ENCODE measurements at places on chromosomes 13 and 19.

- DNase-seq = no peak
- H3K4me1 ChIP-seq = no peaks in the 10 kb centered on the region
- no peak overlapping the region for H3K4me3 ChIP-seq
- no peaks in the 10 kb centered on the region for H3K27me3 ChIP-seq
Measured at GRCh38 chr19:33247441-33247819, 21.8 kb upstream of the SLC7A10 start.

DNA sequence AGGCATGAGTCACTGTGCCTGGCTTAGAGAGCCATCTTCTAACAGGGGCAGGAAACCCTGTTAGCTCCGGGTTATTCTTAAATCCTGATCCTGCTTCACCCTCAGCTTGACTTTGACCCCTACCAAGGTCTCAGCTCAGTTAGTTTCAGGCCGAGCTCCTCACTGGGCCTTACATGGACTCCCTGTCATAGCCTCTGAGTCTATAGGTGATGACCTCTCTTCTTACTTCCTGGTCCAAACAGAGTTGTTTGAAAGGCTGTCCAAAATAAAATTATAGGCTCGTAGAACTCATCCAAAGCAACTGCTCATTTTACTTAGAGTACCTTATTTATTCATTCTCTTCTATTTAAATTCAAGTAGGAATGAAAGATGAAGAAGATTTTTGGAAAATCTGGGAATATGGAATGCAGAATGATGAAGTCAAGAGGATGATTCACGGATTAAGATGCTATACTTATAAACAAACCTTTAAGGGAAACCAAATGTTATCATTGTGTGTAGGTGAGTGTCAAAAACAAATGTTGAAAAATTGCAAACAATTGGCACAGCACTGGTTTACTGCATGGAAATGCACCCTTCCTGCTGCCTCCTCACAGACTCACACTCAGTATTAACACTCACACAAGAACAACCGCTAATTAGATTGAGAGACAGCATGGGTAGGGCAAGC lies 174.1 kb downstream of the RGCC start:
- no peaks in the 10 kb centered on the region for H3K27me3 ChIP-seq
- H3K36me3 ChIP-seq = no peaks in the 10 kb centered on the region
- no peak overlapping the region for H3K27ac ChIP-seq
- H3K4me1 ChIP-seq = no peaks in the 10 kb centered on the region
- H3K4me3 ChIP-seq = no peak overlapping the region

DNA sequence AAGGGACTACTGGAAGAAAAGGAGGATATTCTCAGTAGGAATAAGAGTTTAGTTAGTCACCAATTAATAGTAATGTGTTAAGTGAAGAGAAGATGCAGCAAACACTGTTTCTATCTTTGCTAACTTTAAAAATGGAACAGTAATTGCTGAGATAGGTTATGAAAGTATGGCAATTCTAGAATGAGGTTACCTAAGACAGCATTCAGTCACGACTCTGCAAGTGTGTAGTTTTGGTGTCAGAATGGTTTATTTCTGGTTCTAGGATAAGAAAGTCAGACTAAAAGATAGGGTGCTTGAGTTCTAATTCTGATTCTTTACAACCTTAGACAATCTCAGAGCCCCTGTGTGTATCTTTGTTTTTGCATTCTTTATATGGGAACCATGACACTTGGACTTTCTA lies 138.1 kb downstream of the POU4F1 start:
- no peak overlapping the region for H3K4me3 ChIP-seq
- no peak for DNase-seq
- H3K4me1 ChIP-seq = no peaks in the 10 kb centered on the region
- H3K36me3 ChIP-seq = no peaks in the 10 kb centered on the region
- H3K27ac ChIP-seq = no peak overlapping the region

- no peak overlapping the region for H3K27ac ChIP-seq
- no peaks in the 10 kb centered on the region for H3K4me1 ChIP-seq
- no peaks in the 10 kb centered on the region for H3K36me3 ChIP-seq
- no peak overlapping the region for H3K4me3 ChIP-seq
- peak; percentile 11 for DNase-seq
Measured at GRCh38 chr13:96898646-96899254, 95.5 kb downstream of the OXGR1 start.

GRCh38 chr13:34750078-34750931 lies 191.8 kb upstream of the NBEA start:
- peak; percentile 47 for DNase-seq
- peak overlapping the region; percentile 57 for H3K27ac ChIP-seq
- H3K27me3 ChIP-seq = no peaks in the 10 kb centered on the region
- H3K4me1 ChIP-seq = peaks cover 13% of the 10 kb centered on the region
- peak overlapping the region; percentile 46 for H3K4me3 ChIP-seq

GRCh38 chr19:44643605-44644401 lies at the start of gene PVR:
TSS of gene PVR (plus strand) at chr19:44643910. CDS start at chr19:44644097, 187 bp downstream.
- peaks cover 6% of the 10 kb centered on the region for H3K4me1 ChIP-seq
- DNase-seq = peak; percentile 87
- peaks cover 12% of the 10 kb centered on the region for H3K36me3 ChIP-seq
- H3K27ac ChIP-seq = no peak within 1 kb of the TSS
- no peaks in the 10 kb centered on the region for H3K27me3 ChIP-seq

GRCh38 chr19:46192992-46193650 lies 36.4 kb upstream of the IGFL1 start:
- H3K4me1 ChIP-seq = peaks cover 5% of the 10 kb centered on the region
- no peaks in the 10 kb centered on the region for H3K27me3 ChIP-seq
- no peak overlapping the region for H3K4me3 ChIP-seq
- DNase-seq = no peak

- H3K27me3 ChIP-seq = peaks cover 14% of the 10 kb centered on the region
- H3K27ac ChIP-seq = no peak overlapping the region
- no peak overlapping the region for H3K4me3 ChIP-seq
- H3K36me3 ChIP-seq = peaks cover 58% of the 10 kb centered on the region
Measured at GRCh38 chr19:7923295-7924191, 2.4 kb downstream of the CTXN1 start.

GRCh38 chr19:11434703-11435056 lies 241 bp downstream of the ODAD3 start:
- no peak for DNase-seq
- H3K36me3 ChIP-seq = peaks cover 33% of the 10 kb centered on the region
- H3K4me1 ChIP-seq = peaks cover 23% of the 10 kb centered on the region
- H3K27me3 ChIP-seq = no peaks in the 10 kb centered on the region
- peak overlapping the region; percentile 96 for H3K4me3 ChIP-seq

DNA sequence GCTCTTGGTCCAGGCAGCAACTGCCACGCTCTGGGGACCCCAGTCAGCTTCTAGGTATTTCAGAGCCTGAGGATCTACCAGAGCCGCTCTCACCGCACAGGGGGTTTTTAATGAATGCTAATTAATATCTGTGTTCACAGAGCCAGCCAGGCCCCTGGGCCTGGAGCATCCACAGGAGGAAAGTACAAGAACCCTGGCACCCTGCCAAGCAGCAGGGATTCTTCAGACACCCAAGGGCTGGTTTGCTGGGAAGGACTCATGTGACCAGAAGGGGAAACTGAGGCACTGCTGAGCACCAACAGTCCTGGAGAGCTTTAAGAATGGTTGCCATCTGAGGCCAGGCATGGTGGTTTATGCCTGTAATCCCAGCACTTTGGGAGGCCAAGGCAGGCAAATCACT lies 38.0 kb upstream of the ADGRE5 start:
- no peak overlapping the region for H3K27ac ChIP-seq
- H3K27me3 ChIP-seq = no peaks in the 10 kb centered on the region
- no peaks in the 10 kb centered on the region for H3K36me3 ChIP-seq
- peaks cover 10% of the 10 kb centered on the region for H3K4me1 ChIP-seq
- H3K4me3 ChIP-seq = no peak overlapping the region
- DNase-seq = no peak

DNA sequence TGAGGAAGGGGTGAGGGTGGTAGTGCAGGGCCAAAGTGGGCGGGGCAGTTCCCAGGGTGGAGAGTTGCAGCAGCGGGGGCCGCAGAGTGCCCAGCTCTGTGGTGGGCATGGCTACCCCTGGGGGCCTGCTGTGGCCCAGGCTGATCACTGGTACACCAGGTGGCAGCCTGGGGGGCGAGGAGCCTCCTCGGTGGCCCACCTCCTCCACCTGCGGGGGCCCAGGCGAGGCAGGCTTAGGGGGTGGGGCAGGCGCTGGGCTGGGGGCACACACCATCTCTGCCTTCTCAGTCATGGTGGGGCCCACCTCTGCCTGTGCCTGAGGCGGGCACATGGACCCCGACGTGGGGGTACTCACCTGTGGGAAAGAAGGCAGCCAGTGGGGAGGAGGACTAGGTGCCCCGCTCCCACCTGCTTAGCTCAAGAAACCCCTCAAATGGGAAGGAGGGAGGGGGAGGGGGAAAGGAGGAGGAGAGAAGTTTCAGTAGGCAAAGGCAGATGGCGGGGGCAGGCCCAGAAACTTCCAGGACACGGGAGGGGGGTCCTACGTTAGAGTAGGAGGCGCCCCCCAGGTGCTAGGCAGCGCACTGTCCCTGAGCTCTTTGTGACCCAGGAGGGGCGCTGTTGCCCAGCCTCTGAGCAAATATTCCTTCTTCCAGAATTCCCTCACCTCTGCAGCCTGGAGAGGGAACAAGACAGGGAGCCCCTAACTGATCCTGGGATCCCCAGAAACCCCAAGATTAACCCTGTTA lies 1.6 kb downstream of the LYL1 start:
- peaks cover 77% of the 10 kb centered on the region for H3K4me1 ChIP-seq
- peaks cover 44% of the 10 kb centered on the region for H3K27me3 ChIP-seq
- no peak for DNase-seq
- H3K36me3 ChIP-seq = peaks cover 58% of the 10 kb centered on the region
- H3K4me3 ChIP-seq = peak overlapping the region; percentile 12

DNA sequence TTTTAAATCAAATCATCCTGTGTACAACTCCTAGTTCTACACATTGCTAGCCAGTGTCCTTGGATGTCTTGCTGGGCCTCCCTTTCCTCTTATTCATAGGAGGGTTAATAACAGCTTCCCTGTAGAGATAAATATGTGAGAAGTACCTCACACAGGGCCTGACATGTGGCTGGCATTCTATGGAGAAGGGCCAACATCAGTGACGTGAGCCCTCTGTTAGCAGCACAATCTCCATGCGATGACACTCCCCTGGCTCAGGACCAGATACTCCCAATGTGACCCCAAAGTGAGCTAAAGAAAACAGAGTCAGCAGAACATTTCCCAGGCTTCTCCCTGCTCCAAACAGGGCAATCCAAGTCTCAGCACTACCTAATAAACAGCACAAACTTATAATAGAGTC lies 818.4 kb downstream of the DIAPH3 start:
- H3K36me3 ChIP-seq = no peaks in the 10 kb centered on the region
- no peaks in the 10 kb centered on the region for H3K27me3 ChIP-seq
- H3K4me3 ChIP-seq = no peak overlapping the region
- no peak for DNase-seq

GRCh38 chr13:41018602-41018948 lies 541 bp downstream of the ELF1 start:
- no peak for DNase-seq
- H3K27ac ChIP-seq = no peak overlapping the region
- H3K36me3 ChIP-seq = no peaks in the 10 kb centered on the region
- H3K4me1 ChIP-seq = no peaks in the 10 kb centered on the region
- no peak overlapping the region for H3K4me3 ChIP-seq

GRCh38 chr13:40657307-40657706 lies 9.1 kb downstream of the FOXO1 start:
- no peak overlapping the region for H3K4me3 ChIP-seq
- no peaks in the 10 kb centered on the region for H3K4me1 ChIP-seq
- DNase-seq = no peak
- H3K27me3 ChIP-seq = no peaks in the 10 kb centered on the region
- no peak overlapping the region for H3K27ac ChIP-seq

DNA sequence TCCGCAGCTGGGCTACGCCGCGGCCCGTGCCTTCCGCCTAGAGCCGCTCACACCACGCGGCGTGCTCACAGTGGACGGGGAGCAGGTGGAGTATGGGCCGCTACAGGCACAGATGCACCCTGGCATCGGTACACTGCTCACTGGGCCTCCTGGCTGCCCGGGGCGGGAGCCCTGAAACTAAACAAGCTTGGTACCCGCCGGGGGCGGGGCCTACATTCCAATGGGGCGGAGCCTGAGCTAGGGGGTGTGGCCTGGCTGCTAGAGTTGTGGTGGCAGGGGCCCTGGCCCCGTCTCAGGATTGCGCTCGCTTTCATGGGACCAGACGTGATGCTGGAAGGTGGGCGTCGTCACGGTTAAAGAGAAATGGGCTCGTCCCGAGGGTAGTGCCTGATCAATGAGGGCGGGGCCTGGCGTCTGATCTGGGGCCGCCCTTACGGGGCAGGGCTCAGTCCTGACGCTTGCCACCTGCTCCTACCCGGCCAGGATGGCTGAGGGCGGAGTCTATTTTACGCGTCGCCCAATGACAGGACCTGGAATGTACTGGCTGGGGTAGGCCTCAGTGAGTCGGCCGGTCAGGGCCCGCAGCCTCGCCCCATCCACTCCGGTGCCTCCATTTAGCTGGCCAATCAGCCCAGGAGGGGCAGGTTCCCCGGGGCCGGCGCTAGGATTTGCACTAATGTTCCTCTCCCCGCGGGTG lies 7.4 kb downstream of the DBP start:
- no peaks in the 10 kb centered on the region for H3K27me3 ChIP-seq
- peaks cover 61% of the 10 kb centered on the region for H3K4me1 ChIP-seq
- H3K4me3 ChIP-seq = no peak overlapping the region
- H3K27ac ChIP-seq = peak overlapping the region; percentile 69
- H3K36me3 ChIP-seq = peaks cover 76% of the 10 kb centered on the region

DNA sequence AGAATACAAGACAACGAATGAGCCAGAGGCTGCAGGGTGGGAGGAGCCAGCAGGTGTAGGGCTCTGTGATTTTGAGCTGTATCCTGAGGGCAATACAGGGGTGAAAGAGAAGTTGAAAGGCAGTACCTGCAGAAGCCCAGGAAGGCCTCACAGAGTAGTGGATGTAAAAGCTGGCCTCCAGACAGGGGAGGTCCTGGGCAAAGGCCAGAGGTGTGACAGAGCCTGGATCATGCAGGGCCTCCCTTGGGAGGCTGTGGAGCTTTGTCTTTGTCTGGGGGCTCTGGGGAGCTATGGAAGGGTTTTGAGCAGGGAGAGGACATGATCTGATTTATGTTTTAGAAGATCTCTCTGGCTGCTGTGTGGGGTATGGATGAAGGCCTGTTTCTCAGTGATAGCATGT lies 2.7 kb downstream of the MEGF8 start:
- peaks cover 16% of the 10 kb centered on the region for H3K27me3 ChIP-seq
- DNase-seq = no peak
- peaks cover 60% of the 10 kb centered on the region for H3K4me1 ChIP-seq
- H3K27ac ChIP-seq = no peak overlapping the region

GRCh38 chr13:29103065-29103800 lies 283.1 kb downstream of the MTUS2 start:
- no peaks in the 10 kb centered on the region for H3K27me3 ChIP-seq
- H3K4me3 ChIP-seq = no peak overlapping the region
- H3K36me3 ChIP-seq = no peaks in the 10 kb centered on the region
- no peak for DNase-seq
- no peaks in the 10 kb centered on the region for H3K4me1 ChIP-seq
